Esophagus muscularis mucosa (tissue), 4 donors: ENCODE measurements at places on chromosomes 7 and 10. TPM values are rescaled to one million over a fixed set of nuclear protein-coding genes. Genes with fewer than 3 reads are reported as not detected.

GRCh38 chr7:27224983-27225934, 17.3 kb upstream of the EVX1 start:
- H3K4me1 ChIP-seq: peaks cover 11% of the 10 kb centered on the region
- no peaks in the 10 kb centered on the region for H3K36me3 ChIP-seq
- H3K4me3 ChIP-seq: no peak overlapping the region
- H3K27ac ChIP-seq: no peak overlapping the region
- DNase-seq: no peak

DNA sequence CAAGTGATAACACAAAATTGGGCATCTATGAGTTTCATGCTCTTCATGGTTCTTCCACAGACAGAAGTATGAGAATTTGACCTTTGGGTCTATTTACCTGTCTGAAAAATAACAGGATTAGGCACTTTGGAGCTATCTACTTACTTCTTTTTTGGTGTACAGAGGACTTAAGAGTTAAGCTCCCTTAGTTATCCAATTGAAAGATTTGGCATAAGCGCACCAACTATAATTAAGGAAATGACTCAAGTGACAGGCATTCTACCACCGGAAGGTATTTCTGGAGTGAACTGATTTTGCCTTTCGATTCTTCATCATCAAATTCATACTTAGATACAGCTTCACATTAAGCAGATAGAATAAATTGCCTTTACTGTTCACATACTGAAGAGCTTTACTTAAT, 43.9 kb downstream of the IFIT5 start:
- no peaks in the 10 kb centered on the region for H3K27me3 ChIP-seq
- H3K36me3 ChIP-seq: no peaks in the 10 kb centered on the region
- DNase-seq: no peak
- no peak overlapping the region for H3K4me3 ChIP-seq

GRCh38 chr7:46716926-46717325, 795.9 kb upstream of the IGFBP3 start:
- H3K36me3 ChIP-seq: no peaks in the 10 kb centered on the region
- H3K4me3 ChIP-seq: no peak overlapping the region
- DNase-seq: no peak
- peaks cover 8% of the 10 kb centered on the region for H3K4me1 ChIP-seq
- H3K27ac ChIP-seq: no peak overlapping the region

DNA sequence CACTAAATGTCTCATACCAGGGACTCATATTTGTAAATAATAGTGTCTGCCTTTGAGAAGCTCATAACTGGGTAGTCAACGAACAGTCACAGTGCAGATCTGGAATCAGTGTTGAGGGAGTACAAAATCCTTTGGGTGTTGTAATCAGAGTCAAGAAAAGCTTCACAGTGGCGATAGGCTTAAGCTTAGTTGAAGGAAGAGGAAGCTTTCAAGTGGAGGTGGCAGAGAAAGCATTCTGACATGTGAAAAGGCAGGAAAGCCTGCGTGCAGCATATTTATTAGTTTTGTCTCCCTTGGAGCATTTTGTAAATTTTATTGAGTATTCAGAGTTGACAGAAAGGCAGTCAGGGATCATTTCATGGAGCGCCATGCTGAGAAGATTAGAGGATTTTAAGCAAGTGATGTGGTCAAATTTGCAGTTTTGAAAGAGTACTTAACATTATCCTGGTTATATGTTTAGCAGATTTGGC, 104.9 kb downstream of the ADK start:
- no peaks in the 10 kb centered on the region for H3K27me3 ChIP-seq
- H3K4me3 ChIP-seq: no peak overlapping the region
- H3K27ac ChIP-seq: no peak overlapping the region
- DNase-seq: no peak

- no peaks in the 10 kb centered on the region for H3K36me3 ChIP-seq
- no peak overlapping the region for H3K27ac ChIP-seq
- peaks cover 71% of the 10 kb centered on the region for H3K4me1 ChIP-seq
- DNase-seq: no peak
These were observed 92.2 kb downstream of the EGFR start for GRCh38 chr7:55110993-55111361.

DNA sequence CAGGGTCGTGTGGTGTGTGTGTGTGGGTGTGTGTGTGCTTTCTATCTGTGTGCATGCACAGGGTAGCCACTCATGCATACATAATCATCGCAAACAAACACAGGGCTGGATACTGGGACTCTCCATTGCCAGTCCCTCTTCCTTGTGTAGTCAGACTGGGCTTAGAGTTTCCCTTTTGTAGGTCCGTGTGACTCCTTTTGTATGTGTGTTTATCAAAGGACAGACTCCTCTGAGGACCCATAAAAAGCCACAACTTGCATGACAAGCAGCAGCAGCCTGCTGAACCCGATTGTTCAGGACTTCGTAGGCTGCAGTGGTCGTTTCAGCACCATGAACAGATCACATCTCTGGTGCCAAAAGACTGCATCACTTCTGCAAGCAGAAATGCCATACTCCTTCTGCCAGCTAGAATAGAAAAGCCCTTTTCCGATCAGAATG, 895 bp downstream of the VSTM2A start:
- no peak for DNase-seq
- peaks cover 41% of the 10 kb centered on the region for H3K4me1 ChIP-seq
- peaks cover 35% of the 10 kb centered on the region for H3K27me3 ChIP-seq

Gene GHRHR
- not detected for total RNA-seq
